Neural progenitor cell (in vitro differentiated cells): ENCODE measurements at places on chromosomes 16 and 17.

- no peak for DNase-seq
These were observed 45.1 kb downstream of the BAIAP2 start for GRCh38 chr17:81080019-81080418.

GRCh38 chr17:8492121-8492520 lies 56.4 kb downstream of the NDEL1 start:
- no peak for DNase-seq

DNA sequence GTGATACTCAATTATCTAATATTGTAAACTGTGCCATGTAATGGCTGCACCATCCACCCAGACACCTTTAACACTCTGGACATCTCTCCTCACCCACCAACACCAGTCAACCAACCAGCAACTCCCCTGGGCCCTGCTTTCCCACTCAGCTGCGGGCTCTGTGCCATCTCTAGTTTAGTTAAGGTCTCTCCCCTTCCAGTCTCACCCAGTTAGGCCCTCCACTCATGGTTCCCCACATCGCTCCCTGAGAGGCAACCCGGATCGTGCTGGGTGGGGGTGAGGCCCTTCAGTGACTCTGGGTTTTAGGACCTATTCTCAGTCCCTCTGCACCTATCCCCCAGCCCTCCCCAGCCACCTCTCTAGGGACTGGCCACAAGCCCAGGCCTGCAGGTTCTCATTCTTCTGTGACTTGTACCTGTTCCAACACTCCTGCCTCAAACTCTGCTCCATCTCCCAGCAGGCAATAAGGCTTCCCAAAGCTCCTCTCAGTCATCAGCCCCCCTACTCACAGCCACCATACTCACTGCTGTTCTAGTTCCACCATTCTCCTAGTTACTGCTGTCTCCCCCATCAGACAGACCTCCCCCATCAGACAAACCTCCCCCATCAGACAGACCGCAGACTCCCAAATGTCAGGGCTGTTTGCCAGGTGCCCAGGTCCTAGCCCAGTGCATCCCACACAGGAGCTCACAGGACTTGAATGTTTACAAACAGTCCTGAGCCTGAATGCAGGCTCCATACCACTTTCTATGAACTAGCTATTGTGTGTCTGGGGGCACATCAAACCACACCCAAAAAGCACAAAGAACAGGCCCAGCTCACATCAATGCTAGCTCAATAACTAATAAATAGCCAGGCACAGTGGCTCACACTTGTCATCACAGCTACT lies 2.6 kb downstream of the TK2 start:
- DNase-seq: no peak

DNA sequence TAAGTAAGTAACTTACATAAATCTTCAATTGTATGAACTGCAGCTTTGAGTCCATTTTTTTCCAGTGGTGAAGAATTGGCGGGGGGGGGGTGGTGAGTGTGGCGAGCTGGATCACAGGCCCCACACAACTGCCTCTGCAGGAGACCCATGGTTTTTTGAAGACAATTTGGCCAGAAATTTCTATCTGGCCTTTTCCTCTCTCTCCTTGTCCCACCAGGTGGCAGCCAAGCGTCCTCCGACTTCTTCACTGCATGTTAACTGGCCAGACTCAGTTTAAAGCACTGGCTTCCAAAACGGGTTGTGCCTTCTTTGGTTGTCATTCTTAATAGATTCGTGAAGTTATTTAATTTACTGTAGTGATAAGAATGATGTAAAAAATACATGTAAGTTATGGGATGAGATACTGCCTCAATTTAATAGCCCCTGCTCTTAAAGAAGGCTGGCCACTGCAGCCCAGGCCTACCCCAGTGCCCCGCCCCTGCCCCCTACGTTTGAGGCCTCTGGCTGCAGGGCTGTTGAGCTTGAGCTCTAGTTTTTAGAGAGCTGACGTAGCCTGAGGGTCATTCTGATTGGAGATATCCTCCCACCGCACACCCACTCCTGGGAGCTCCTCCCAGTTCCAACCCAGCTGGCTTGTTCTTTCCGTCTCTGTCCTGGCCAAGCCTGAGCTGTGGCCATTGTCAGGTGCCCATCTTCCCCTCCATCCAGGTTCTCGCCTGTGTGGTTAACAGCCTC lies 36.4 kb downstream of the AKAP1 start:
- DNase-seq: peak; percentile 74

DNA sequence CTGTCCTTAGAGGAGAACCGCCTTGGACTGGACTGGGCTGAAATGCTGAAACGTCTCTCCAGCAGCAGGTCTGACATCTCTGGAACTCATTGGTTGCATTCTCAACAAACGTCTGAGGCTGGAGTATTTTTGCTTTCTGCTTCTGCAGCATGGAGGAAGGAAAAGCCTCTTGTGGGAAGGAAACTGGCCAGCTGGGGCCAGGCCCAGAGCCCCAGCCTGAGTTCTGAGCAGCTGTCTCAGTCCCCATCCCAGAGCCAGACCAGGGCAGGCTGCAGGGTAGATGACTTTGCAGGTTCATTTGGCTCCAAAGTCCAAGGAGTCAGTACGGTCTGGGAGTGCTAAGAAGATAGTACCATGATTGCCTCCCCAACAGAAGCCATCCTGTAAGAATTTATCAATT lies 18.3 kb downstream of the TEKT3 start:
- DNase-seq: no peak

GRCh38 chr16:55832773-55833691 lies at the start of gene CES1:
Gene CES1, minus strand, starts transcription at chr16:55833096. Its CDS starts 41 bp downstream, at chr16:55833055.
- peak; percentile 88 for DNase-seq

DNA sequence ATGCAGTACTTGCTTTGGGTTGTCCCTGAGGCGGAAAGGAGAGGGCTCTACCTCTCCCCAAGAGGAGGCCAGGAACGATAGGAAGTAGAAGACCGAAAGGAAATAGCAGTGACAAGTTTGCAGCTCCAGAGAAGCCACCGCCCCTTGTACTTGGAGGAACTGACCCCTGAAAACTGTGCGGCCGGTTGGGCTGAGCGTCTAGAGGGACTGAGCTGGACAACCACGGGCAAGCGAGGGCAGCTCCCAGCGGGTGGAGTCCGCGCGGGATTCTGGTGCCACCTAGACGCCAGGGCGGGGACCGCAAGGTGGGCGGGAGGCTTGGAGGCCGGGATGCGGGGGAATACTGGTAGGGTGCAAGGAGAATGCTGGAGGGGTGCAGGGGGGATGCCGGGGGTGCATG lies 1.3 kb upstream of the SLC6A4 start:
- peak; percentile 83 for DNase-seq

DNA sequence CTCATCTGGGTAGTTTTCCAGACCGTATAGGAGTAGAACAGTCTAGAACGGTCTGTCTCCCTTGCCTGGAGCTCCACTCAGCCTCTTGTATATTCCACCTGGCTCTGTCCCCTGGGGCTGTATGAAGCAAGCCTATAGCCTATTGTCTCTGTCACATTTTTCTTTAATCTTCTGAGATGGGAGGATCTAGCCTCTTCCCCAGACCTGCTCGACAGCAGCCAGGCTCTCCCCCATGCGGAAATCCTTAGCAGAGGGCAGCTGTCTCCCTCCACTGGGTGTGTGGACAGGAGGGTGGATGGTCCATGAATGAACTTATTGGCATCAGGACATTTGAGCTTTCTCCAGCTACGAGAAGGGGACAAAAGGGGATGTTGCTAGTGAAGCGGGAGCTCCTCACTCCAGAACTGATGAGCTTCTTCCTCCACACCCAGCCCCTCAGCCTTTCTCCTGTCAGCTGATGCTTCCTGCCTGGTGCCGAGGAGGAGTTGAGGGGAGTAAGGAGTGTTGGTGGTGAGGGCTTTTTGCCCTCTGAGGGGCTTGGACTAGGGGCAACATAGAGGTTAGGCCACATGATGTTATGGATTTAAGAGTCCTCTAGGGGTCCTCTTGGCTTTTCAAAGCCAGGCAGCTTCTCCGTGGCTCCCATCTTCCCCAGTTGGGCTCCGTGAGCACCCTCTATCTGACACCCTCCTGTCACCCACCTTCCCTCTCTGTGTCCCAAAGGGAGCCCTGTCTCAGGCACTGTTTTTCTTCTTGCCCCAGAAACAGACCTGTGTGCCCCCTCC lies 28.0 kb downstream of the ARHGAP23 start:
- peak; percentile 31 for DNase-seq

DNA sequence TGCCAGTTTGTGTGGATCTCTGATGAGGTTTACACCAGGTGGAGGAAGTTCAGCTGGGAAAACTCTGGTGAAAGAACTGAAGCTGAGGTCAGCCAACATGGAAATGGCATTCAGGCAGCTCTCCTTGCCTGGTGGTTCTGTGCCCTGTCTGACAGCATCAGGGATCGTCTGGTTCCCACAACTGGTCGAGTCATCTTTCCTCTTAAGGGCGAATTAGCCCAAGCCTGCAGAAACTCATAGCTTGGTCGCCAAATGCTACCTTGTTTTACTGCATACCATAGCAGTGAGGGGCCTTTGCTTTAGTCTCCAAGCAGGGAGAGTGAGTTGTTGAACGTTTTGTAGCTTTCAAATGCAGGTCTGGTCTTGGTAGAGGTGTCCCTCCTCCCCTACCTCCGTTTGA lies 7.2 kb downstream of the PLCG2 start:
- DNase-seq: no peak

DNA sequence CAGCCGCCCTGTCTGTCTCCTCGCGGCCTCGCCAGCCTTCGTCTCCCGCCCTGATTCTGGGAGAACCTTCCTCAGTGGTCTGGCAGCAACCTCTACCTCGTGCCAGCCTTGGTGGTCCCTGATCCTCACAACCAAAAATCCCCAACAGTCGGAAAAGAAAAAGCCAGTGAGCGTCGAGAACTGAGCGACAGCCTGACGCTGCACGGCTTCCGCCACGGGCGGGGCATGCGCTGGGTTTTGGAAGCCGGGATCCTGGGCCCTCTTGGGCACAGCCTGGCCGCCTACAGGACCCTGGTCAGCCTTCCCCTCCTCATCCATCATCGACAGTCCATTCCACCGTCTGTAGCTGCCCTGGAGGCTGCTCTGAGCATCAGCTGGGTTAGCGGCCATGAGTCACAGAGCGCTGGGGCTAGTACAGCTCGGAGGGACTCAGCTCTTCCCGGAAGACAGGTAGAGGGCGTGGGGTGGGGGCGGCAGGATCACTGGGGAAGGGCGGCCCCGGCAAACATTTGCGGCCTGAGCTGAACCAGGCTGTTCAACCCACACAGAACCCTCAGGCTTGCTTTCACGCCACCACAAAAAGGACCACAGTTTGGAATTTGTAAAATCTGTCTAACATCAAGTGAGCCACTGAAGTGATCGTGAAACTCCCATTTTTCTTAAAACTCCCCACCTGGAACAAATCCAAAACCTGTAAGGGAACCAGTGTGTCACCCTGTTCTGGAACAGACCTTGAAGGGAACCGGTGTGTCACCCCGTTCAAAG lies 55.4 kb upstream of the DOC2B start:
- no peak for DNase-seq

DNA sequence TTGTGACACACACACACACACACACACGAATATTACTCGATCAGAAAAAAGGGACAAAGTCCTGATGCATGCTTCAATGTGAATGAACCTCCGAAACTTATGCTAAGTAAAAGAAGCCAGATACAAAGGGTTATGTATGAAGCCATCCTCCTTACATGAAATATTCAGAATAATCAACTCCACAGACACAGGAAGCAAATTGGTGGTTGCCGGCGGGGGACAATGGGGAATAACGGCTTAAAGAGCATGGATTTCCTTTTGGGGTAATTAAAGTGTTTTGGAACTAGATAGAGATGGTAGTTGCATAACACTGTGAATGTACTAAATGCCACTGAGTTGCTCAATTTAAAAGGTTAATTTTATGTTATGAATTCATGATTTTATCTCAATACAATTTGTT lies 8.1 kb upstream of the CACNG5 start:
- DNase-seq: no peak

- DNase-seq: no peak
These were observed 4.8 kb upstream of the ANKRD11 start for GRCh38 chr16:89495121-89495520.

GRCh38 chr17:42459801-42460281 lies 1.2 kb downstream of the ATP6V0A1 start:
- DNase-seq: peak; percentile 27

DNA sequence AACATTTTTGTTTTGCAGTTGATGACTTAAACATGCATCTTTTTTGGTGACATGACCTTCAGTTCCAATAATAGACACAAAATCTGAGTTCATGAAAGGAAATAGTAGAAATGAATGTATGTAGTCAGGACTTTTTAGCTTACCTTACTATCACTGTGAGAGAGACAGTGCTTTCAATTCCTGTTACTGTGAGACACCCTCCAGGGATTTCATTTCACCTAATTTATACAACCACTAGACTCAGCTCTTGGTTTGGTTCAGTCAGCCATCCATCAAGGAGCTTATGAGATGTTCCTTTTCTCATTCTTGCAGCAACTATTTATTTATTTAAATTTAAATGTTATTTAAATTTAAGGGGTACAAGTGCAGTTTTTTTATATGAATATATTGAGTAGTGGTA lies 77.9 kb downstream of the MAP2K4 start:
- DNase-seq: no peak

DNA sequence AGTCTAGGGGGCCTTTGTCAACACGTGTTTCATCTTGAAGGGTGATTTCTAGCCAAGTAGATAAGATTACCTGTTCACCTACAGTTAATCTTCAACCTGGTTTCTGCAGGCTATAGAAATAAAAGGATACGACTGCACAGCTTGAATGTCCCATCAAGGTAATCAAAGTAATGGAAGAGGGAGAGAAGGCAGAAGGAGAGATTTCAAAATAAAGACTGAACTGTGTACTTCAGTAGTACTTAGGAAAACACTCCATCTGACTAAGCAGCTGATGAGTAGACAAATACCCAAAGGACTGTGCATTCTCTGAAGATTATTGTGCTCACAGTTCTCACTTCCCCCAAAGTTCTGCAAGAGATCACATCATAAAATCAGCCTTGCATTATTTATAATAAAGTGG lies 5.8 kb upstream of the RFFL start:
- no peak for DNase-seq

- DNase-seq: no peak
These were observed 11.0 kb downstream of the EMC6 start for GRCh38 chr17:3679531-3680126.

DNA sequence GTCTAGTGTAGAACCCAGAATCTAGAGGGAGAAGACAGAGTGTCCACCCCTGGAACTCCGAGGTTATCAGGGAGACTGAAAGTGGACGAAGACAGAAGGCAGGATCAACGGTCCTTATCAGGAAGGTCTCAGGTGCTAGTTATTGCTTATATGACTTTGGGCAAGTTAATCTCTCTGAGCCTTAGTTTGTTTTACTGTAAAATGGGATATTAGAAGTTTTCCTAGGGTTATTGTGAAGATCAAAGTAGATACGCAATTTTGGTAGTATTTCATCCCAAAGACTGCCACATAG lies 1.2 kb downstream of the RNF167 start:
- no peak for DNase-seq

GRCh38 chr16:2713985-2714774 lies 5.8 kb downstream of the PRSS27 start:
- no peak for DNase-seq

DNA sequence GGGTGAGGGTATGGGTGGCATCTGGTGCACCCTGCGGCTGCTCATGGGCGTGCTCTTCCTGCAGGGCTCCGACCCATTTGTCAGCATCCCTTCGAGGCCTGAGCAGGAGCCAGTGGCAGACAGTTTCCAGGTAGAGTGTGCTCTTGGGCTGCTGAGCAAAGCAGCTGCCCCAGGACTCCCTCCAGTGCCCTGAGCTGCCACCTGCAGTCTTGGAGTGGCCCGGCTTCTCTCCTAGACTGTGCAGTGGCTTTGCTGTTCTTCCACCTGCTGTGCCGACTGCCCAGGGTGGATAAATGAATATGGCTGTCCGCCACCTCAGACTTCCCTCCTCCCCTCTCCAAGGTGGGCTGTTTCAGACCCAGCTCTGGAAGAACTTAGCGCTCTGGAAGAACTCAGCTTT lies 10.8 kb upstream of the JPT2 start:
- no peak for DNase-seq

GRCh38 chr17:33202021-33202420 lies 91.1 kb downstream of the ASIC2 start:
- peak; percentile 20 for DNase-seq
